ENCODE measurements at places on chromosomes 13 and 19.

DNA sequence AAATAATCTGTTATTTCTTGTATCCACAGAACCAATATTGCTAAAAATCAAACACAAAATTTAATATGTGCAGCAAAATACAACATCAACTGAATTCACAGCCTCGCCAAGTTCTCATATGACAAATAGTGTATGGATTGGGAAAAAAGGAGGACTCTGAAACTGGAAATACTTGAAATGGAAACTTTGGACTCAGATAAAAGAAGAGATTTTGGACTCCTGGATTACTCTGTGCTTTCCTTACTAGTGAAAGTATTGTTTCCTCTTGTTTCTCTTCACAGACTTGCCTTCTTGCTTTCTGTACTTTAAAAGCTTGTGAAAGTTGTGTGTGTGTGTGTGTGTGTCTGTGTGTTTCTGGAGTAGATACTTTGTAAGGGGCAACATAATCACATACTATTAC lies 1596.3 kb downstream of the PCDH9 start:
- DNase-seq: no peak

GRCh38 chr13:37375071-37375470 lies 223.5 kb downstream of the POSTN start:
- DNase-seq: no peak

GRCh38 chr13:24124789-24125476 lies 35.6 kb upstream of the SPATA13 start:
- no peak for DNase-seq

DNA sequence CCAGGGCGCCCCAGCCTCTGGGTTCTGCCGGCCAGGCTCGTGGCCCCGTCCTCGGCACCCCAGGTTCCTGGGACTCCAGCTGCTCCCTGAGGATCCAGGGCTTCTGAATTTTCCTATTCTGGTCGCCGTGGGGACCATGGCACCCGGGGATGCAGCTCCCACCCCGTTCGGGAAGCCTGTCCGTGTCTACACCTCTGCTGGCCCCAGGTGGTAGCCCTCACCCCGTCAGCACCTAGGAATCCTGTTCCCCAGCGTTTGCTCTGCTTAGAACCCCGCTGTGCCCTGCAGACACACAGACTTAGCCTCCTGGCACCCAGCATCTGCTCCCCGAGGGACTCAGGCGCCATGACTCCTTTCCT lies 960 bp downstream of the PPFIA3 start:
- no peak for DNase-seq

DNA sequence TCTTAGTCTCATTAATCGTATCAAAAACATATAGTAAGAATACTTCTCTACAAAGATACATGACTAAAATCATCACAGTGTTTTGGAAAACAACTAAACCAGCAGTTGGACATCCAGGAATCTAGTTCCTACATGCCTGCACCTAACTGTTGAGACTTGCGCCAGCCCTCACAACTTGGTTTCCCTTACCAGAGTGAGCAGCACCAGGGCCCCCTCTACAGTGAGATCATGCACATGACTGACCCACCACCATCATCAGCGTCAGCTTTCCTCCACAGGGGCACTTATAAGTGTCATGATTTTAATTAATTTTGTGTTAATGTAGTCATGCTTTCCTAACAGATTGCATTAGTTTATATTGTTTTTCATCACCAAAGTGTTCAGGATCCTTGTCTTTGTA lies 1322.0 kb downstream of the EFNB2 start:
- no peak for DNase-seq

DNA sequence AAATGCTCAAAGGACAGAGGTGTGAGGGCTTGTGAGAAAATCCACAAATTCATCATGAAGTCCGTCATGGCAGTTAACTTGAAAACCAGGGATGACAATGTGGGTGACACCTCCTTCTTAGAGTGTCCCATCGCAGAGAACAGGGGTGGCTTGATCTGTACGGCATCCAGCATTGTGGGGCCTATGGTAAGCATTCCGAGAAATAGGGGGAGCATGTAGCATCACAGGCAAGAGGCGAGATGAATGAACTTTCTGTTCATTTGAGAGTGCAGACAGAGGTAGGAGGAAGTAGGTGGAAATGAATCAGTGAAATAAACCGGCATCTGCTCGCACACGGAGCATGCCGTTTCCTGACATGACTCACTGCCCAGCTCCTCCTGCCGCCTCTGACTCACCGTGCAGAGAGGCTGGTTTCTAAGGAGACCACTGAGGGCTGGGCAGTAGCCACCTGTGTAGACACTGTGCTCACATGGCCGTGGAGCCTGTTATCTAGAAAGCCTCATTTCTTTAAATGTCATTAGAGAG lies 339.0 kb downstream of the RFC3 start:
- DNase-seq: peak; percentile 3

DNA sequence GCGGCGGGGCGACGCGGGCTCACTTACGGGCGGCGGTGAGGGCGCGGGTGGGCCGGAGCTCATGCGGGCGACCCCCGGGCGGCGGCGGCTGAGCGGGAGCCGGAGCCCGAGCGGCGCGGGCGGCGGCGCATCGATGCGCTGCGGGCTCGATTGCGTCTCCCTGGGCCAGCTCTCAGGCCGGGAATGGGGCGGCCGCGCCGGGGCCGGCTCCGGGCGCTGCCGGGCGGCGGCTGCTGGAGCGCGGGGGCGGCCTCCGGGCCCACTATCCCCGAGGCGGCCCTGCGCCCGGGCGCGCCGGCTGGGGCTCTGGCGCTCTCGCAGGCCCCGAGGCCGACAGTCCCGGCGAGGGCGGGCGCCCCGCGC lies 1.4 kb upstream of the TSHZ3 start:
- DNase-seq: no peak

- no peak for DNase-seq
Measured at GRCh38 chr19:5046339-5047039, 77.6 kb downstream of the KDM4B start.

DNA sequence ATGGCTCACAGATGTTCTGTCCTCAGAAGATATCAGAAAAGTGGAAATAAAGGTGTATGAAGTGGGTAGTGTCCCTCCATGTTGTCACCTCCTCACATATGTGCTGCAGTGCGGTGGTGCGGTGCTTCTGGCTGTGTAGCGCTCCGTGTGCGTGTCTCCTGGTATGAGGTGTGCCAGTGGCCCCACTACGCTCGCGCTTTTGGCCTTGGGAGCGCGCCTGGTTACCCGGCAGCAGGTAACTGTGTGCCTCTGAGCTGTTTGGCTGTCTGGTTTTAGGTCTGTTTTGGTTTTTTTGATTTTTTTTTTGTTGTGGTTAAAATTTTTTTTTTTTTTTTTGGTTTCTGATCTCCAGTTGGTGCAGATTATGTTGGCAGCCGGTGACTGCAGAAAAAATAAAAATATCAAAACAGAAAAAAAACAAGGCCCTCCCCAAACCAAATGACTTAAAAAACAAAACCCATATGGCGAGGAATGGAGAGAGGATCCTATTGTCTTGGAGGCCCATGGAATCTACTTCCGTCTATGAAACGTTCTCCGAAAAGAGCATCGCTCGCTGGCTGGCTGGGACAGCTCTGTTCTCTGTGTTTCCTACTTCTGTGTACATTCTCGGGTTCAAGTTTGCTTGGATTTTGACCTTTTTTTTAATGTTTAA lies 7.9 kb downstream of the HNRNPL start:
- DNase-seq: peak; percentile 68

GRCh38 chr19:55406826-55407549 lies 600 bp downstream of the UBE2S start:
- DNase-seq: no peak

DNA sequence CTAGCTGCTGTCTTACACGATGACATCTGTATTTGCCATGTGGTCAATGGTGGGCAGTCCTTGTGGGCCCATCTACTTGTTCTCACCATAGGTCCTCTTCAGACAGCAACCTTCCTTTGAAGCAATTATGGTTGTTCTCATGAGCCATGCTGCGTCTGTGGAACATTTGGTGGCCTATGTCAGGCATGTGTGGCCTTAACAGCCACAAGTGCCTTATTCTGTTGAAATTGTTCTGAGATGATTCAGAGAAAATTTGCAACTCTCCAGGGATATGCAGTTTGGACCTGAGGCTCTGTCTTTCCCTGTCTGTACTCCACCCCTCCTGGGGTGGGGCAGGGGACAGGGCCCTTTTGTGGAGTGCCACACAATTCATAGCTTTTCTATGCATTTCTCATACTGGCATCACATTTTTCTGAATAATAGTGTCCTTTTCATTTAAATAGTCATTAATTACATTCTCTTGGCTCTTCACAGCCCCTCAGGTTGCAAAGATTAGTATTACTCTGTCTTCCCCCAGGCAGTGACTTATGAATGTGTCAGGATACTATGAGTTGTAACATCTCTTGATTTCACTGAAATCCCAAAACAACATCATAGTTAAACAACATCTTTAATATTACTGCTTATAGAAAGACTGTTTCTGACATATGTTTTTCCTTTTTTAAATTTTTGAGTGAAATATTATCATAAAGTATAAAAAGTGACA lies 102.1 kb downstream of the ITGBL1 start:
- DNase-seq: no peak

GRCh38 chr19:35037716-35038622 lies 3.6 kb upstream of the HPN start:
- no peak for DNase-seq

DNA sequence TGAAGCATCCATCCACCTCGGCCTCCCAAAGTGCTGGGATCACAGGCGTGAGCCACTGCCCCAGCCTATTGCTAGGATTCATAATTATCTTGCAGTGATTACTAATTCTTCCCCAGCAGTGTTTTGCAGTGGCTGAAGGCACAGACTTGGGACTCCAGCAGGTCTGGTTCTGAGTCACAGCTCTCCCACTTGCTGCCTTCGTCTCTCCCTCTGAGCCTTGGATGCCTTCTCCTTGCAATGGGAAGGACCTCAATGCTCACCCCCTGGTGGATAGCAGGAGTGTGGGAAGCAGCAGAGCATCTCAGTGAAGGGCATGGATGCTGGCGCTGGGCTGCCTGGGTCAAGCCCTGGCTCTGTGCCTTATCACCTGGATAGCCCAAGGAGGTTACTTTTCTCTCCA lies 37.6 kb upstream of the SHKBP1 start:
- no peak for DNase-seq

DNA sequence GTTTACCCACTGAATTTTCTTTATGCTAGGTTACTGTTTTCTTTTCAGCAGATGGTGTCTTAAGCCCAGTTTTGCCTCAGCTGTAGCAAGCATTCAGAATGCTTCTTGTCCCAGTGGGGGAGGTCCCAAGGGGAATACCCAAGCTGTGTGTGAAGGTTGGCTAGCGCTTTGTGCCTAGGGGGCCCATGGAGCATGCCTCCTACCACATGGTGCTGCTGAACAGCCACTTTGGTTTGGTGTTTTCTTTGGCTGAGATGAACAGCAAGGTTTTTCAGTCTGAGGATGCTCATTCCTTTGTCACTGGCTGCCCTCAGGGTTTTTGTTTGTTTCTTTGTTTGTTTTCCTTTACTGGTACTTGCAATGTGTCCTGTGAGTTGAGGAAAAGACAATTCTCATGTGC lies 99.0 kb downstream of the PCDH20 start:
- DNase-seq: no peak

DNA sequence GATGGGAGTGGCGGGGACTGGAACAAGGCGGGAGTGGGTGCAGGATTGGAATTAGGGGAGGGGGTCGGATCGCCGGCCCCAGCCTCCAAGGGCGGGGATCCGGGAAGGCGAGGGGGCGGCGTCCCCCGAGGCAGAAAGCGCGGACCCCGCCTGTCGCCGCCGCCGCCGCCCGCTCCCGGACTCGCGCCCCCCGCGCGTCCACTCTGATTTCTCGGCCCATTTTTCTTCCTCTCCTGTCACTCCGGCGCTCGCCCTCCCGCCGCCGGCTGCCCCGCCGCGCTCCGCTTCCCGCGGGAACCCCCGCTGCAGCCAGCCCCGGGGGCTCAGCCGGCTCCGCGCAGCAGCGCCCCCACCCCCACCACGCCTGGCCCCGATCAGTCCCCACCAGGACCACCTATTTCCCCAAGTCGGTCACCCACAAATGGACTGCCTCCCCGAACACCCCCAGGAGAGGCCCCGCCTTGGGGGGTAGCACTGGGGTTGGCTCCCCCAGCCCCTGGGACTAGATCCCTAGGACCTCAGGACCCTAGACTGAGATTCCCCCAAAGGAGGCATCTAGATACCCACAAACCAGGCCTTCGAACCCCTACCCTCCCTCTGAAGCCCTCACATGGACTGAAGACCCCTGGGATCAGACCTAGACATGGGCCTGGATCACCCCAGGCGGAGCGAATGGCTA lies 12.6 kb upstream of the ERFL start:
- DNase-seq: no peak

DNA sequence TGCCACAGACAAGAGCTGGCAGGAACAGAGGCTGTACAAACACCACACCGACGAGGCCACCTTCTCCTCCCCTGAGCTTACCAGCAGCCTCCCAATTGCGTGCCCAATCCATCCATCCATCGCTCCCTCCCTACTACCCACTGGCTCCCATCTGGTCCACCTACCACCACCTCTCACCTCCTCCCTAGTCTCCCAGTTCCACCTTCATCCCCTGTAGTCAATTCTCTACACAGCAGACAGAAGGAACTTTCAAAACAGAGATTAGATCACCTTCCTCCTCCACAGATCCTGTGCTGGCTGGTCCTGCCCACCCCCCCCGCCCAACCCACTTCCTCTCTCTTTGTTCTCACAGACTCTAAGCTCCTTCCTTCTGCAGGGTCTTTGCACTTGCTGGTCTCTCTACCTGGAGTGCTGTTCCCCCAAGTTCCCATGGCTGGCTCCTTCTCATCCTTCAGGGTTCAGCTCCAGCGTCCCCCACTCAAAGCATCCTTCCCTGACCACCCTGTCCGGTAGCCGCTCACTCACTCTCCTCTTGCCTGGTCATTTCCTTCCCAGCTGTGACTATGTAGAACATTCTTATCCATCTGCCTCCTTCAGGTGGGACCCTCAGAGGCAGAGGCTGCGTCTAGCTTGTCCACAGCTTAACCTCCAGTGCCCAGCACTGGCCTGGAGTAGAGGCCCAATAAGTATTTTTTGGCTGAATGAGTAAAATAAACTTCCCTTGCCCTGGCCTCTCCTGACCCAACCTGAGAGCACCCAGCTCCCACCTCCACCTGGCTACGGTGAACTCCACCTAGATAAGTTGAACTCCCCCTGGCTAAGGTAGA lies 23.0 kb downstream of the PIN1 start:
- no peak for DNase-seq

DNA sequence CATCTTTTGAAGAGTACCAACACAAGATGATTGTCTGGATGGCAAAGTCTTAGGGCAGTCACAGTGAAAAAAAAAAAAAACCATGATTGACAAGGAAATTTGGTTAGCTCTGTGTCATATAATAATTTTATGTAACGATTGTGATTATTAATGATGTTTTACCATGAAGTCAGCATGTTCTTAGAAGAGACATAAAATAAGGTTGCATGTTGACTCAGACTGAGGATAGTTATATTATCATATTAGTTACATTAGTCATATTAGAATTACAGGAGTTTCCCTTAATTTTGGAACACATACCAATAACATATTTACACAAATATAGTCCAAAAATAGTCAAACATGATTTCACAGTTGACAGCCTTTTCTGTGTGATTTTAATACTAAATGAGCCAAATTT lies 5.7 kb downstream of the ZNF431 start:
- DNase-seq: no peak
